ENCODE measurements at places on chromosomes 3 and 15.

GRCh38 chr3:101252307-101252706, 68.1 kb downstream of the IMPG2 start:
- no peak for DNase-seq

DNA sequence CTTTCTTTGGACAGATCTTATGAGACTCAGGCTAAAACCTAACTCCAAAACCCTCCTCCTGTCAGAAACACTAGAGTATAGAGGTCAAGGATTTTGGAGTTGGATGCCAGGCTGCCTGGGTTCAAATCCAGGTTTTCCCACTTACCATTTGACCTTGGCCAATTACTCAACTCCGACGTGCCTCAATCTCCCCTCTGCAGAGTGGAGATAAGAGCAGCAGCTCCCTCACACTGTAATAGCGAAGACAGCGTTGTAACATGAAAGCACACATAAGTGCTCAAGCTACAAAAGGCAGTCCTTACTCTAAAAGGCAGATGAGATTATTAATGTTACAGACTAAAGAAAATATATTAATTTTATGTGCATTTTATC, 90.1 kb downstream of the IGF2BP2 start:
- no peak for DNase-seq

DNA sequence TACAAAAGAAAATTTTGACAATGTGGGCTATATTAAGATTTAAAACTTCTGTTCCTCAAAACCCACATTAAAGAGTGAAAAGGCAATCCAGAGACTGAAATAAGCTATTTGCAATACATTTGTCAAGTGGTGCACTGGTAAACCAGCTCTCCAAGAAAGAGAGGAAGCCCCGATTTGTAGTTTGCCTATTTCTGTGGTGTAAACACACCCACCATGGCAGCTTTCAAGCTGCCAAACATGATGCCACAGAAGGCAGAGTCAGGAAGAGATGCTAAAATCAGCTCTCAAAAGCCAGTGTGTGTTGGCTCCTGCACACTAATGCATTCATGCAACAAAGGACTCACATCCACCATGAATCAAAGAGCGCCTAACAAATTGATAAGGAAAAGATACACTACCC, 17.5 kb downstream of the RFTN1 start:
- no peak for DNase-seq

- no peak for DNase-seq
Observed at GRCh38 chr3:182118066-182118465, 406.3 kb downstream of the SOX2 start.

DNA sequence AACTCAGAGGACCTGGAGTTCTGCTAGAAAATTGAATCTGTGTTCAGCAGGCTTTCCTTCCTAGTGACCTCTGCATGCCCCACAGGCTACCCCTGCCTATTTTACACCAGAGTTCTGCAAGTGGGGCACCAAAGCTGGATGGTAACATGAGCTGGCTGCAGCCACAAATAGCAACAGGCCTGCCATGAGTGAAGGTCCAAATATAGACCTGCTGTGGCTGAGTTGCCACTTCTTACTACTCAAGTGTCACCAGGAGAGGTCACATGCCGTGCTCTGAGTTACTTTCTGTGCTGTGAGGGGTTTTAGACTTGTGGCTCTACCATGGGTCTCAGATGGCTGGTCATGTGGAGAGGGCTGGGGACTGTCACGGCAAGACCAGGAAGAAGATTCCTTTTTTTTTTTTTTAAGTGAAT, at the start of gene FSD2:
Gene FSD2, minus strand, starts transcription at position 76 of the 413 bp plus-strand sequence. CDS start 18,679 bp downstream, outside the sequence.
- no peak for DNase-seq

DNA sequence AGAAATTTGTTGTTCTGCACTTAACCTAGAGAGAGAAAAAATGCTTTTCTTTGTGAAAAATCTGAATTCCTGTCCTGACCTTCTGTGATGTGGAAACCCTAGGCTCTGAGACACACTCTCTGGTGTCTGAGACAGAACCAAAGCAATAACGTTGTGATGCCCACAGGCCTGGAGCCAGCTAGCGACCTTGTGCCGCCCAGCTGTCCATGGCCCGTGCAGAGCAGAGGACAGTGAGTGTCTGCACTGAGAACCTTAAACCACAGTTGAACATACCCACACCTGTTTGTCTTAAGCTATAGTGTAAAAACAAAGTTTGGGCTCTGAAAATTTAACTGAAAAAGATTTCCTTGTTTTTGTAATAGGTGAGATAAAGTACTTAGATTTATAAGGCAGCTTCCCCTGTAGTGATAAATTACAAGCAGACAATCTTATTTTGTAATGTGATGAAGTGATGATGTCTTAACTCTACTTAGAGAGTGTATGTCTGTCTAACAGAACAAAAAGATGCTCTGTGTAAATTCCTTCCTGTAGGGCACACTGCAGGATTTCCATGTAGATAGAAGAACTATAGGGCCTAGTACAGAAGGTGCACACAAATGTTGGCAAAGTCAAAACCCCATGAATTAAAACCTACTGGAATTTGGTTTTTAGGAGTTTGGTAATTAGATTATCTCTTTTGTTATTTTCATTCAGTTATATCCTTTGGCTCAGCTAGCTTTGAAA, 62.7 kb downstream of the SNRK start:
- DNase-seq = no peak

DNA sequence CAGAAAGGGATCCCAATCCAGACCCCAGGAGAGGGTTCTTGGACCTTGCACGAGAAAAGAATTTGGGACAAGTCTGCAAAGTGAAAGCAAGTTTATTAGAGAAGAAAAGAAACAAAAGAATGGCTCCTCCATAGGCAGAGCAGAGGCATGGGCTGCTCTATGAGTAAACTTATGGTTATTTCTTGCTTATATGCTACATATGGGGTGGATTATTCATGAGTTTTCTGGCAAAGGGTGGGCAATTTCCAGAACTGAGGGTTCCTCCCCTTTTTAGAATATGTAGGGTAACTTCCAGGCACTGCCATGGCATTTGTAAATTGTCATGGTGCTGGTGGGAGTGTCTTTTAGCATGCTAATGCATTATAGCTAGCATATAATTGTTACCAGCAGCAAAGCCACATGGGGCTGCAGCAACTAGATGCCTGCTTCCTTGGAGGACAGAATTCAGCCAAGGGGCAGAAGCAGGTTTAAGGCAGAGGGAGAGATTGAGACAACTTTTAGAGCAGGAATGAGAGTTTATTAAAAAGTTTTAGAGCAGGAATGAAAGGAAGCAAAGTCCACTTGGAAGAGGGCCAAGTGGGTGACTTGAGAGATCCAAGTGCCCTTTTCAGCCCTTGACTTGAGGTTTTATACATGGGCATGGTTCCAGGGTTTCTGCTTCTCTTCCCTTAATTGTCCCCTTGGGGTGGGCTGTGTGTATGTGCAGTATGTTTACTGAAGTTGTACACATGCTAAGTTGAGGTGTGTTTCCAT, 41.3 kb downstream of the METTL6 start:
- no peak for DNase-seq

GRCh38 chr3:48030188-48030587, 14.0 kb upstream of the MAP4 start:
- DNase-seq = no peak

GRCh38 chr3:33004205-33004604, 52.8 kb downstream of the CCR4 start:
- DNase-seq = no peak

DNA sequence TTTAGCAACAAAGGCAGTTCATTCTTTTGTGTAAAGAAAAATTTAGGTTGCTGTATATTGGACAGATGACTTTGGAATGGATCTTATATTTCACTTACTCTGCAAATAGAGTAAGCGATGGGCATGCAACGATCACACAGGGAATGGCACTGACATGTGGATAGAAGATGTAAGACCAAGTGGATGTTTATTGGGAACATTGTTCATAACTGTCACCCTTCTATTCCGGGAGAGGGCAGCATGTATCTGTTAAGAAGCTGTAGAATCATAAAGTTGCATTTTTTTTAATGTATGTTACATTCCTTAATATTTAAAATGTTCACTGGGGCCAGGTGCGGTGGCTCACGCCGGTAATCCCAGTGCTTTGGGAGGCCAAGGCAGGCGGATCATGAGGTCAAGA, 41.2 kb downstream of the HPS3 start:
- DNase-seq = no peak

DNA sequence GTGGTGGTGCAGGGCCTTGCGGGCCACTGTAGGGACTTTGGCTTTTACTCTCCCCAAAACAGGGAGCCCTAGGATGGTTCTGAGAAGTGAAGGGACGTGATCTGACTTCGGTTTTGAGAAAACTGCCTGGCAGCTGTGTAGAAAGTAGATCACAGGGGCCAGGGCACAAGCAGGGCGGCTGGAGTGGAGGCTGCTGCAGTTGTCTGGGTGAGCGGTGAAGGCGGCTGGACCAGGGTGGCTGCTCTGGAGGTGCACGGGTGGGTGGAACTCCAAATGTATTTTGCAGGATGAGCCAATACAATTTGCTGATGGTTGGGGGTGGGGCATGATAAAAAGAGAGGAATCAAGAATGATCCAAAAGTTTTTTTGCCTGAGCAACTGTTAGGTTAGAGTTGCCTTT, 29.8 kb upstream of the TRH start:
- DNase-seq = no peak

- no peak for DNase-seq
Observed at GRCh38 chr3:17742880-17743657, 638 bp upstream of the TBC1D5 start.

DNA sequence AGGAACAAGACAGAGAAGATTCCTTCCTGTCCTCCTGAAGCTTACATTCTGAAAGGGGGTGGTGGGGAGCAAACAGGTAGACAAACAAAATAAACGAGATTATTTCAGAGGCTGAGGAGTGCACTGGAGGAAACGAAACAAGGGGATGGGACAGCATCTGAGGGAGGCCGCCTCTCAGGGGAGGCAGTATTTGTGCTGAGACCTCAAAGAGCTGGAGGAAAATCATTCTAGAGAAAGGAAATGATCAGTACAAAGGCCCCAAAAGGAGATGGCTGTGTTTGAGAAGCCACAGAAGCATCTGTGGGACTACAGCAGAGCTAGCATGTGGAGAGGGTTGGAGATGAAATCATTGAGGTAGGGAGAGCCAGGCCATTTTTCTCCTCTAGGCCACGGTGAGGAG, 55.1 kb downstream of the DCLK3 start:
- no peak for DNase-seq

DNA sequence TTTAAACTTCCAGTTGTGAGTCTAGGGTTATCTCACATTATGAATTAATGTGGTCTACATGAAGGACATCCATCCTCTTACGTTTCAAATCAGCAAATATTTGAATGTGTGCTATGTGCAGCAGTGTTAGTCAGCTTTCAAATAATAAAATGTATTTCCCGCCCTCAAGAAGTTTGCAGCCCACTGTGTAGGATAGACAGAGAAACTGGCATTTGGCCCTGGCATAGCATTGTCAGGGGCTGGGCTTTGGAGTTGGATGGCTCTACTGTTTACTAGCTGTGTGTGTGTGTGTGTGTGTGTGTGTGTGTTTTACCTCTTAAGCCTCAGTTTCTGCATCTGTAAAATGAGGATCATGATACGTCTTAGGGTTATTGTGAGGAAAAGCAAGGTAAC, 400.5 kb upstream of the C2CD4B start:
- no peak for DNase-seq

DNA sequence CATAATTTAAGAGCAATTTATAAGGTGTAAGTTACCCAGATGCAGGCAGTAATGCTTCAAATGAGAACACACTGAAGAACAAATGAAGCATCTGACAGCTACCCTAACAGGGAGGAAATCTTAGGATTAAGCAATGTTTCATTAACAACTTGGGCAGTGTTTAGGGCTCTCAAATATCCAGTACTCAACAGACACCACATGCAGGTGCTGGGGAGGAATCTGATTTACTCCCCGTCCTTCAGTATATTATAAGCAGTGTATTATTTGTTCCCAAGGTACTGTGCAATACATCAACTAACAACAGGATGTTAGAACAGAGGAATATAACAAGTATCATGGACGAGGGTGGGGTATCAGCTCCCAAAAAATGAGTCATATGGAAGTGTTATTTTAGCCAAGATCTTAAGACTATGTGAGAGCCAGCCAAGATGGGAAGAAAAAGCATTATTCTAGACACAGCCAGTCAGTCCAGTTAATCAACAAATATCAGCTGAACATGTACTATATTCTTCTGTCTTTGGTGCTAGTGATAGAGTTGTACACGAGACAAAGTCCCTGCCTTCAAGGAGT, 20.4 kb downstream of the BTBD1 start:
- no peak for DNase-seq

GRCh38 chr3:194460566-194460965, 26.2 kb downstream of the ATP13A3 start:
- no peak for DNase-seq

GRCh38 chr3:125057186-125057850, 1.5 kb upstream of the HEG1 start:
- no peak for DNase-seq

DNA sequence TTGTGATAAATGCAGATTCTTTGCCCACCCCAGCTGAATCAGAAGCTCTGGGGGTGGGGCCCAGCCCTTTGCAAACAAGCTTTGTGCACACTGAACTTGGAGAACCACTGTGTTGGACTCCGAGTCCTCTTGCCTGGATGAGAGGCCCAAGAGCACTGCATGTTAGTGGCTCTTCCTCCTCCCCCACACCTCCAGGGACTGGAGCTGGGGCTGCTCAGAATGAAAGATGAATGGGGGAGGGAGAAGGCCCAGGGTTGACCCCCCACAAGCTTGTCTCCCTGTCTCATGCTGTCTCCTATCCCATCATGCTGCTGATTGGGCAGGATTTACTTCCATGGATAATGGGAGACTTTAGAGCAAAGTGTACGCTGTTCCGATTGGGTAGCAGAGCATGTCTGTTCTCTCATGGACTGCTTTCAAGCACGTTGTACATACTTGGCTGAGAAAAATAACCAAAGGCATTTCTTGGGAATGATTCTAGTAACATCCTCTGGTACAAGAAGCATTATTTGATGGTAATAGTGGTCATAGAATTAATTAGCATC, 99.6 kb downstream of the PGPEP1L start:
- no peak for DNase-seq
